NCI-H146 (cell line): ENCODE measurements at places on chromosomes 7 and 10.

DNA sequence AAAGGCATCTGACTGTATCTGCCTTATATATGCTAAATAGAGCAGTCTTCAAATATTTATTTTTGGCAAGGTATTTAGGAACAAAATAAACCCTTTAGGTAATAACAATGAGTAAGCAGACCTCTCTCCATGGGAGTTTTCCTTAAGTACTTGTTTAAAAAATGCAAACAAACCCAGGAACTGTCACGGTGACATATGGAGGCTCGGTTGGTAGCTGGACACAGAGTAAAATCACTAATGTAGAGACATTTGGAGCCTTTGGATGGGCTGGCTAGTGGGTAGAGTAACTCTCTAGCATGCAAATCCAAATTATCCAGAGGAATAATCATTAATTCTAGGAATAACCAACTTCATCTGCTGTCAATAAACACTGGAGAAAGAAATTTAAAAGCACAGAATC, 71.6 kb upstream of the LAMB4 start:
- peak; percentile 72 for DNase-seq

GRCh38 chr7:115056019-115056418, 134.1 kb downstream of the MDFIC start:
- DNase-seq = no peak

DNA sequence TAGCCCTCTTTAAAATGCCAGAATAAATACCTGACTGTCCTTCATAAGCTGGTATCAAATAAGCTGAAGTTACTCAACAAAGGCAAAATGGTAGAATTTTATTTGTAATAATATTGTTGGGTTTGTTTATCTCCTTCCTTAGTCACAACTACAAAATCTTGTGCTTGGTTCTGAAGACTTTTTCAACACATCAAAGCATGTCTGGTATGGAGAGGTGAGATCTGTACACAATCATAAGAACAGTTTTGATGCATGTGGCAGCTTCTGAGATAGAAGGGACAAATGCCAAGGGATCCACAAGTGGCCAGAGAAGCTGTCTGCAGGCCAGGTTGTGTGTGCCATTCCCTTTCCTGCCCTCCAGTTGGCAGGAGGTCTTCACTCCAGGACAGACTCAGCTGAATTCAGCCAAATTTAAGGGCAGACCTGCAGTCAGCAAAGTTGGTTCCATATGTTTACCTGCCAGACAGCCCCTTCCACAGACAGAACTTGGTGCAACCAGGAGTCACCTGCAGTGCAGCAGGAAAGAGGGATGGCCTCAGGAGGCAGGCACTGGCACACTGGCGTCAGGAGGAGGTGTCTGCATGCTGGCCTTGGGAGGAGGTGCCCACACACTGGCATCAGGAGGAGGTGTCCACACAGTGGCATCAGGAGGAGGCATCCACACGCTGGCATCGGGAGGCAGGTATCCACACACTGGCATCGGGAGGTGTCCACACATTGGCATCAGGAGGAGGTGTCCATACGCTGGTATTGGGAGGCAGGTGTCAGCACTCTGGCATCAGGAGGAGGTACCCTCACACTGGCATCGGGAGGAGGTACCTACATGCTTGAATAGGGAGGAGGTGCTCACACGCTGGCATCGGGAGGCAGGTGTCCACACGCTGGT, 93.1 kb upstream of the IKZF1 start:
- DNase-seq = no peak

- DNase-seq = no peak
These were observed 1.4 kb downstream of the LARP4B start for GRCh38 chr10:929960-930624.

DNA sequence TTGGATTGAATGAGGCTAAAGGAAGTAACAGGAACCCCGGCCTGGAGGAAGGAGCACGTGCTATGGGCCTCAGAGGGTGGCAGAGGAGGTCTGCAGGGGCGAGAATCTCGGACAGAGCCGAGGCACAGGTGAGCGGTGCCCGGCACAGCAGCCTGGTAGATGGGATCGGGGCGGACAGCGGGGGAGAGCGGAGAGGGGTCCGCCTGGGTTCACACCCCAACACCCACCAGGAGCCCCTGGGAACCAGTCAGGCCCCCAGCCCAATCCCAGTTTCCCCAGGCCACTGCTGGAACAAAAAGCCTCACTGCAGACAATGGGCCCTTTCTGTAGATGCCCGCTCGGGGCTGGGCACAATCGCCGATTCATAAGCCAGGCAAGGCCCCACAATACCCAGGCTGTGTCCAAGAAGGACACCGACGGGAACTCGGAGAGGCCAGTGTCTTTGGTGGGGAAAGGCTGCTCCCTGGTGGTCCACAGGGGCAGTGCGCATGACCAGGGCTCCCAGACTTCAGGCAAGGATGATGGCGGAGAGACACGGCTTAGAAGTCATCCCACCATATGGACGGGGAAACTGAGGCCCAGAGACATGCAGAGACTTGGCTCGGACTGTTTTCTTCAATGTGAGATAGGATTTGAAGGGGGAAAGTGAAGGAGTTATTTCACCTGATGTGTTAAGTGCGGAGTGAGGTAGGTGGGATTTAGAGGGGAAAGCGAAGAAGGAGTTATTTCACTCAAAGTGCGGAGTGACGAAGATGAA, 106.9 kb upstream of the GPR26 start:
- peak; percentile 64 for DNase-seq
